Foreskin keratinocyte (primary cell): ENCODE measurements at places on chromosomes 5 and 9. TPM values are rescaled to one million over a fixed set of nuclear protein-coding genes. Genes with fewer than 3 reads are reported as not detected.

The STC2 gene
- total RNA-seq = 10.2 and 25.1 TPM in 2 replicates

The ABO gene
- total RNA-seq = not detected in 2 replicates

The IFNE gene
- 1.4 and 1.9 TPM in 2 replicates for total RNA-seq

The PCDHB10 gene
- not detected in 2 replicates for total RNA-seq

The IL13 gene
- total RNA-seq = not detected in 2 replicates

DNA sequence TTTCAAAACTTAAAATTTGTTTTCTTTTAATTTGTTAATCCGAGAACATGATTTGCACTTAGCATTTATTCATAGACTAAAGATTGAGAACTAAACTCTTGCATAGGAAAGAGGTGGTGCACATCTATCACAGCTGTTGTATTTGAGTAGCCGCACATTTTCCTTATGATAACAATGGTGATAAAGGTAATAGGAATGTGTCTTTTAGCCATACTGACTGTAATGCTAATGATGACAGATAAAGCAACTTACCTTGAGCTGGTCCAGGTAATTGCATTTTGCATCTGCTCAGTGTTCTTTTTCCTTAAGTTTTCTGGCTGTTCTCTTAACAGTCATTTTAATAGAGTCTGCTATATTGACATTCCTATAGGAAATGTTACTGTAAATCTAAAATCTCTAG is 19.0 kb downstream of the PHAX start:
- DNase-seq = peak; percentile 59

The CDH6 gene
- total RNA-seq = not detected in 2 replicates

The PIK3R1 gene
- total RNA-seq = 13.9 and 15.6 TPM in 2 replicates

DNA sequence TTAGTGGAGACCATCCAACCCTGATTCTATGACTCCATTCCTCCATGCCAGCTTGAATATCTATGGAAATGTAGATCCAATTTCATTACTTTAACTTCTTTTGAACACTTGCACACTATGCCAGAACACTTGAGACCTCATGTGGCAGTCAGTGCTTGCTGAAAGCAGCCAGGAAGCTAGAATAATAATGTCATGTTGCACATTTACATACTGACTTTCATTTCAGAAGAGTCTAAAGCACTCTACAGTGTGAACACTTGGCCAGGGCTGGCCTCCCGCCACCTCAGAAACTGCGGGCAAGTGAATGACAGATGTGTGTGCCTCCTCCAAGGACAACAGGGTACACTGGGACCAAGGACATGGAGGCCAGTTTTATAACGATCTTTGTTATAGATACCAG is 97.3 kb downstream of the SLF1 start:
- no peak for DNase-seq

GRCh38 chr5:24720743-24721142 is 76.0 kb upstream of the CDH10 start:
- no peak for DNase-seq

- DNase-seq = no peak
Observed at GRCh38 chr9:99577351-99577750, 244.3 kb upstream of the NR4A3 start.

DNA sequence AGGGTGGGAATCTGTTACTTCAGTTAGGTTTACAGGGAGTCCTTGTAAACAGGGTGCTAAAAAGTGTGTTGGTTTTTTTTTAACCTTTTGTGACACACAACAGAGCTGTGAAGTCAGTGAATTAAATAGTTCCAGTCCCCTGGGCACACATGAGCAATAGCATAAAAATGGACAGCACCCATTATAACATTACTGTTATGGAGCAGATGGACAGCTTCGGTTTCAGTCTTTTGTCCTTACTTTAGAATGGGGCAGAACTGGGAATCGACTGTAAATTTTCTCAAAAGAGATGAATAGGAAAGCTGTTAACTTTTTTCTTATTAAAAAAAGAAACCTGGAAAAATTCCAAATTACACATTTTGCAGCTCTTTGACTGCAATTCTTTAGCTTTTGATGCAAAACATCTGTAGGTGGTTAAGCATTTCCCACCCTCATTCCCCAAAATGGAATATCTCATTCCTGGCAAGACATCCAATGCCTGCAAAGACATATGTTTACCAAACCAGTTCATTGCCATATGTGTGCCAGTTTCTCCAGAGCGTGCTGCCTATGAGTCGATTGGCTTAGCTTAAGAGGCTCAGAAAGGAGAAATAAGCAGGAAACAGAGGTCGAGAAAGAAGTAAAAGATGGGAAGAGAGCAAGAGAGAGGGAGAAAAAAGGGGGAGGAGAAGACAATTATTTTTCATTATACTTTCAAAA is 212.3 kb upstream of the TMEM161B start:
- DNase-seq = no peak

DNA sequence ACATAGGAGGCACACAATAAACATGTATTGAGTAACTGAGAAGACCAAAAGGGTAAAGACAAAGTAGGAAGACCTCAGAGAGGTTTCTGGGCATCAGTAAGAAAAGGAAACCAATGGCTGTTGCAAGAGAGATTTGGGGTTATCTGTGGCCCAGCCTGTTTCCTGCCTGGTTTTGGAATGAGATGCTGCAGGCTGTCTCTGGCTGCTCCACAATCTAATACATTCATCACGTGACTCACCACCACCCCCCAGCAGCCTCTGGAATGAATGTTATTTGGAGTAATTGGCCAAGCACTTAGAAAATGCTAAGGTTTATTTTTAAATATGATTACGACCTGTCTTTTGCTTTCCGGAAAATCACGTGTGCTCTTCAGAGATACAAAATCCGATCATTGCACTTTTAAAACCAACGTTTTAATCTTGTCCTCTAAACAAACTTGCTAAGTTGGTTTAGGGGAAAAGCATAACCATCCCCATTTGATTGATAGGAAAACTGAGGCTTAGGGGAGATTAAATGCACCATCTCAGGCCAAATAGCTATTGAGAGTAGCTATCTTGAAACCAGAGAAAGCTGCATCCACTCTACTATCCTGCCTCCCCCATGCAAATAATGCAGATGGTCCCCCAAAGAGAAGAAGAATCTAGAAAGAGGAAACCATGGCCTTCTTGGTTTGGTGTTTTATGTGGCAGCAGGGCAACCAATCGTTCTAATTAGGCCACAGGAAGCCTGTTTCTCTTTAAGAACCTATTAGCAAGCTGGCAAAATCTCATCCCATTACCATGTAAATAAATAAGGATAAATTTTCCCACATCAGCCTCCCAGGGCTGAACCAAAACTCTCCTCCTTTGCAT is 151.8 kb upstream of the ADRA1B start:
- DNase-seq = no peak

GRCh38 chr9:18397076-18397475 is 76.9 kb upstream of the ADAMTSL1 start:
- DNase-seq = no peak

The C5orf63 gene
- total RNA-seq = 3.4 and 4.2 TPM in 2 replicates

- no peak for DNase-seq
Observed at GRCh38 chr5:92613546-92613945, 967.5 kb downstream of the NR2F1-AS1 start.

- no peak for DNase-seq
Observed at GRCh38 chr9:100372648-100373047, 19.9 kb upstream of the TEX10 start.

The PDE6A gene
- not detected in 2 replicates for total RNA-seq

GRCh38 chr5:57493034-57493433 is 10.4 kb upstream of the ACTBL2 start:
- DNase-seq = no peak

The PCDHA12 gene
- 0.03 and 0.07 TPM in 2 replicates for total RNA-seq

The AK3 gene
- 31.7 and 36.3 TPM in 2 replicates for total RNA-seq

GRCh38 chr9:115207003-115207836 is 89.3 kb upstream of the TNC start:
- DNase-seq = peak; percentile 64

DNA sequence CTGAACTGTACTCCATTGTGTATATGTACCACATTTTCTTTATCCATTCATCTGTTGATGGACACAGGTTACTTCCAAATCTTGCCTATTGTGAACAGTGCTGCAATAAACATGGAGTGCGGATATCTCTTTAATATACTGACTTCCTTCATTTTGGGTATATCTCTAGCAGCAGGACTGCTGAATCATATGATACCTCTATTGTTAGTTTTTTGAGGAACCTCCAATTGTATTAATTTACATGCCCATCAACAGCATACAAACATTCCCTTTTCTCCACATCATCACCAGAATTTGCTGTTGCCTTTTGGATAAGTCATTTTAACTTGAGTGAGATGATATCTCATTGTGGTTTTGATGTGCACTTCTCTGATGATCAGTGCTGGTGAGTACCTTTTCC is 81.8 kb upstream of the FAM120A start:
- no peak for DNase-seq

DNA sequence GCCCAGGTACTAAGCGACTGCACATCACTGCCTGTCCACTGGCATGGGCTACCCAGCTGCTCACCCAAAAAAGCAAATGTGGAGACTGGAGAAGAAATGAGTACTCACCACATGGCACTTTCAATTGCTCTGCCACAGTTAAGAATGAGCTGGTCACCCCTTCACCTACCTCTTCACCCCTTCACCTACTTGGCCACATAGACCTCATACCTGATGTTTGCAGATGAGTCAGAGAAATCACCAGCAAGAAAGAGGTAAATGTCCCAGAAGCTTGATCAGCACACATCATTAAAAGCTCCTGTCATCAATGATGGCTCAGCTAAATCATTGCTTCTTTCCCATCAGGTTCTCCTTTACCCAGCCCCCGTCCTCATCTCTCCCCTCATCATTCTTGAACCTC is 7.6 kb upstream of the PRUNE2 start:
- DNase-seq = no peak

The IRX2 gene
- total RNA-seq = 18.2 and 19.5 TPM in 2 replicates

GRCh38 chr5:33440482-33441240 is at the start of gene TARS1:
Gene TARS1 (plus strand): TSS chr5:33440965. CDS start chr5:33441087, 122 bp downstream.
- DNase-seq = peak; percentile 100

The LEAP2 gene
- 0.63 and 0.71 TPM in 2 replicates for total RNA-seq

GRCh38 chr5:132662925-132663770 is 5.2 kb downstream of the IL13 start:
- no peak for DNase-seq
